GM12864 (cell line): ENCODE measurements at places on chromosomes 5 and 9.

DNA sequence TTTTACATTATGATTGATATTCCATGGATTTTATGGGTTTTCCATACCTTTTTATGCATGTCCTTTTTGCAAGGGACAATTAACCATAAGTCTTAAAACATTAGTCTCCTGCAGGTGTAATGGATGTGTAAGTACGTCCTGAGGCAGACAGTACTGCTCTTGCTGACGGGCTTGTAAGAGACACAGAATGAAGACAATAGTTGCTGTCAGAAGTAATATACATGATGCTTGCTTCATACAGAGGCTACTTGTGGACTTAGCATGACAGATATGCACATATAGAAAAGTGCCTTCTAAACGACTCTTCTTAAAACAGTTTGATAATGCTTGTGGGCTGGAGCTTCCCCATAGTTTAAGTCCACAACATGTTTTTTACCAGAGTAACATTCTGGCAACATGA, 182.7 kb downstream of the SPATA31D1 start:
- DNase-seq: no peak

GRCh38 chr9:12813960-12814876, 39.4 kb downstream of the LURAP1L start:
- DNase-seq: no peak

GRCh38 chr9:19999491-20000057, 210.7 kb upstream of the SLC24A2 start:
- peak; percentile 80 for DNase-seq

- DNase-seq: no peak
Measured at GRCh38 chr5:77231471-77232138, 21.1 kb downstream of the PDE8B start.

GRCh38 chr9:72954431-72955125, 1.7 kb upstream of the ALDH1A1 start:
- no peak for DNase-seq

DNA sequence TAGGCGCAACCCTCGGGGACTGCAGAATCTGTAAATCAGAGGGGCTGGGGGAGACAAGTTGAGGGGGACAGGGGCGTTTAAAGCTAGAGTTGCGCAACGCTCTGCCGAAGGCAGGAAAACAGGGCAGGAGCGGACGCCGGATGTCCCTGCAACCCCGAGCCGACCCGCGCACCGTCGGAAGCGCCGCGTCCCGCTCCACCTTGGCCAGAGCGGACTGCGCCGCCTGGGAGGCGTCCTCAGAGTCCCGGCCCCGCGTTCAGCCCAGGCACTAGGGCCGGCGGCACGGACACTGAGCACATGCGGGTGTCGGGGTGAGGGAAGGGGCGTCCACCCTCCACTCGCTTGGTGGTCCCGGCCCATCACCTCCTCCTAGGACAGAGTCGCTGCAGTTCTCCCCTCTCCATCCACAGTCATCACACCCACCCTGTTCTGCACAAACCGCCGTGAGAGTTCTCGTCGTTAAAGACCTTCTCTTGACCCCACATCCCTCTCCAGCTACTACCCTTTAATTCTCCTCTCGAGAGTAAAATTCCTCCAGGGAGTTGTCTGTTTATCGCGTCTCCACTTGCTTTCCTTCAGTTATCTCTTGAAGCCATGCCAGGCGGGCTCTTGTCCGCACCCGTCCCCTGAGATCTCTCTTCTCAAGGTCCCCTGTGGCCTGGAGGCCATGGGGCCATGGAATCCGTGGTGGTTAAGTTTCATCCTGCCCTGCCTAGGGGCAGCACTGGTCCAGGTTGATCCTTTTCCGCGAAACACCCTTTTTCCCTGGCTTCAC, 796 bp upstream of the PDLIM7 start:
- DNase-seq: no peak

- DNase-seq: no peak
Measured at GRCh38 chr5:91018200-91018599, 364.9 kb downstream of the ARRDC3 start.

- DNase-seq: no peak
Measured at GRCh38 chr9:5900622-5901021, 9.9 kb downstream of the MLANA start.

GRCh38 chr5:88892669-88893068, 9.7 kb upstream of the MEF2C start:
- DNase-seq: no peak

DNA sequence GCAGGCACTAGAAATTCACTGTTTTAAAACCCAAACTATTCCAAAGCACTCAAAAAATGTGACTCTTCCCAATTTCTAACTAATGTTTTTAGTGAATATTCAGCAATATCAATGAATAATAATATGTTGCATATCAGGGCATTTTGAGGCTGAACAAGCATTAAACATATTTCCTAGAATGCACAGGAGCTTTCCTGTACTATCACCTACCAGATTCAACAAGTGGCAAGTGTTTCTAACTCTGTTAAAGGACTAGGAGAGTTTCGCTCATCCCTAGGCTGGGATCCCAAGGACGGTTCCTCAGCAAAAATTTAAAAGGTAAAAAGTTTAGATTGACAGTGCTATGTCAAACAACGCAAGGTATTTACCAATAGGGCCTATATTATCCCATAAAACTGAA, 21.0 kb downstream of the GNE start:
- DNase-seq: no peak

DNA sequence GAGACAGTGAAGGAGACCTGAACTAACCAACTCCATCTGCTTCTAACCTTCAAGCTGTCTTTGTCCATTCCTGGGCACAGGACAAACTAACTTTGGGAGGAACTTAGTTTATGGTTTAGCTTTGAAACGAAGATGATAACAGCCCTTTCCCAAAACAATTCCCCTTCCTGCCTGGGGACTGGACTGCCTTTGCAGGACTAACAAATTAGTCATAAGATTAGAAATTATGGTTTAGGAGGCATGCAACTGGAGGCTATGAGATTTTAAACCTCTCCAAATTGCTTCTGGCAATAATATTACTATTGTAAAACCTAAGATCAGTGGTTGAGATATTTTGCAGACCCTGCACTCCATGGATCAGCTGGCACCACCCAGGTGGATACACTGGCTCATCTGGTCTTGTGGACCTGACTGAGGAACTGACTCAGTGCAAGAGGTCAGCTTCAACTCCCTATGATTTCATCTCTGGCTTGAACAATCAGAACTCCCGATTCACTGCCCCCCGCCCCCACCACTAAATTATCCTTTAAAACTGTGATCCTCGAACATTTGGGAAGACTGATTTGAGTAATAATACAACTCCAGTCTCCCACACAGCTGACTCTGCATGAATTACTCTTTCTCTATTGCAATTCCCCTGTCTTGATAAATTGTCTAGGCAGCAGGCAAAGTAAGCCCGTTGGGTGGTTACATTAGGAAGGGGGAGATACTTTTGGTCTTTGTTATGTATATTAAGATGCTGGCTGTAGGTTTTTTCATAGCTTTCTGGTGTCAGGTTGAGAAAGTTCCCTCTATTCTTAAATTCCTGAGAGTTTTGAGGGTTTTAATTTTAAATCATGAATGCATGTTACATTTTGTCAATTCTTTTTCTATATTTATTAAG, 213.3 kb downstream of the TSSK1B start:
- no peak for DNase-seq

- no peak for DNase-seq
Measured at GRCh38 chr9:113543982-113544303, 80.4 kb downstream of the RGS3 start.

- DNase-seq: no peak
Measured at GRCh38 chr9:83523684-83524083, 14.5 kb downstream of the FRMD3 start.

GRCh38 chr9:121656941-121657470, 5.6 kb downstream of the DAB2IP start:
- DNase-seq: no peak

- no peak for DNase-seq
Measured at GRCh38 chr9:1738511-1739100, 276.5 kb upstream of the SMARCA2 start.

GRCh38 chr9:124654431-124654830, 116.7 kb downstream of the NR6A1 start:
- DNase-seq: no peak

DNA sequence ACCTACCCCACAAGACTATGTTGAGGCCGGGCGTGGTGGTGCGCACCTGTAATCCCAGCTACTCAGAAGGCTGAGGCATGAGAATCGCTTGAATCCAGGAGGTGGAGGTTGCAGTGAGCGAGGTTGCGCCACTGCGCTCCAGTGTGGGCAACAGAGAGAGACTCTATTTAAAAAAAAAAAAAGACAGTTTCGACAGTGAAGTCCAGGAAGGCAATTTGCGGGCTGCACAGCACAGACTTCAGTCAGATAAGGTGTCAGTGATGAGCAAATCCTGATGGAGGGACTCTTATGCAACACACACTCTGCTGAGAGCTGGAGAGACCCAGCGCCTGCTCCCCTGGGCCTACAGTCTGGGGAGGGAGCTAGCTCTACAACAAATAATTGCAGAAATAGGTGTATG, 14.2 kb downstream of the CCNJL start:
- DNase-seq: no peak

GRCh38 chr9:124932333-124932732, 8.6 kb downstream of the GOLGA1 start:
- no peak for DNase-seq

DNA sequence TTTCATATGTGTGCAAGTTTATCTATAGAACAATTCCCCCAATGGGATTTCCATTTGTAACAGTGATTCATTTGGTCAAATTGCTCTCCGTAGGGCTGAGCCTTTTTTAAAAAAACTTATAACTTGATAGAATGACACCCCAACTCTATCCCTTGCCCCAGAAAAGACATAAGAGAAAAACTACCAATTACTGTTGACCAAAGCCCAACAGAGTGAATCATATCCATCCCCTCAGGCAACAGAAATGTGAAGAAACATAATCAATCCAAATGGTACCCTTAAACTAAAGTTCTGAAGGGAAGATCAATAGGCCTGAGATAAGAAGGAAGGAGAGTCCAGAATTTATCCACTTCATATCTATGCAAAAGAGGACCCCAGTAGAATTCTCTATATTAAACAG, 17.8 kb downstream of the TICAM2 start:
- DNase-seq: no peak

- no peak for DNase-seq
Measured at GRCh38 chr5:35063414-35063813, 15.7 kb upstream of the AGXT2 start.

- DNase-seq: no peak
Measured at GRCh38 chr5:157650991-157651611, 1.1 kb downstream of the SOX30 start.

GRCh38 chr9:112032009-112032408, 135.4 kb downstream of the UGCG start:
- peak; percentile 93 for DNase-seq

- no peak for DNase-seq
Measured at GRCh38 chr5:91031402-91031752, 351.7 kb downstream of the ARRDC3 start.

DNA sequence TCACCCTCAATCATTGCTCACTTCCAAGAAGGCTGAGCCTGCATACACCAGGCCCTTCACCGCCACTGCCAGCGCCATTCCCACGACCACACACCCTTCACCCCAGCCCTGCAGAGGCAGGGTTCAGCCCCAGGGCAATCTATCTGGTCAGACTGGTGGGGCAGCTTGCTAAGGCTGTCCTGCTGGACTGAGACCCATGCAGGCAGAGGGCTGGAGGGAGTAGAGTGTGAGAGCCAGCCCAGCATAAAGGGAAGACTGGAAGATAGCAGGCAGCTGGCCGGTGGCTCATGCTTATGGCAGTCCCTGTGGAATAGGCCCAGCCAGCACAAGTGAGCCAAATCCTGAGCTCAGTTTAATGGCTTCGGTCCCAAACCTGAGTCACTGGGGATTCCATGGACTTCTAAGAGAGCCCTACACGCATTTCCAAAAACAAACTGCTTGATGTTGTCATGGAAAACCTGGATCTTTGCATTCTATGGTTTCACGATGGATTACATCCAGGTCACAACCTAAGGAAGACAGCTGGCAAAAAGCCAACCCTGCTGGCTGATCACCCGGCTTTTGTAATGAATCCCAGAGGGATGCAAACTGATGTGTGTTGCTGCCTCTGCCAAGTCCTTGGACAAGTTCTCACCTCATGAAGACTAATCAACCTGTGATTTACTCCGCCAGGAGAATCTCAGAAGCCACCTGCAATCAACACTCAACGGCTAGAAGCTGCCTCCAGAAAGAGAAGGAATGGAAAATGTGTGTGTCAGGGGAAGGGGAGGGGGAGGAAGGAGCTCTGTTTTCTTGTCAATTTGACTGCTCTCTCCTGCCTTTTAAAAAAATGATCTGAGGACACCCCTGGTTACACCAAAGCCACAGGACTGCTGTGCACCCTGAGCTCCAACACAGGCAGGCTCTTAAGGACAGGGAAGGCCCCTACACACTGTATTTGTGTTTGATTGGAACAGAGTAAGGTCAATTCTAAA, 143.6 kb downstream of the LHFPL2 start:
- no peak for DNase-seq

DNA sequence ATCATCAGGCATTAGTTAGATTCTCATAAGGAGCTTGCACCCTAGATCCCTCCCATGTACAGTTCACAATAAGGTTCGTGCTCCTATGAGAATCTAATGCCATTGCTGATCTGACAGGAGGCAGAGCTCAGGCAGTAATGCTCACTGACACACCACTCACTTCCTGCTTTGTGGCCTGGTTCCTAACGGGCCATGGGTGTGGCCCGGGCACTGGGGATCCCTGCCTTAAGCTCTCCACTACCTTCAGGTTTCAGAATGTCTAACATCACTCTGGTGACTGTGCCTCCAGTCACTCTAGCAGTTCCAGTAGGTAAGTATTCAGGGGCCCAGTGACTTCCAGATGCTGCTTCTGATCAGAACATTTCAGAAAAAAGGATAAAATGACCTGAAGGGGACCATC, 152.4 kb downstream of the LRRC70 start:
- DNase-seq: no peak

GRCh38 chr9:89488131-89488530, 9.8 kb downstream of the SEMA4D start:
- DNase-seq: no peak

DNA sequence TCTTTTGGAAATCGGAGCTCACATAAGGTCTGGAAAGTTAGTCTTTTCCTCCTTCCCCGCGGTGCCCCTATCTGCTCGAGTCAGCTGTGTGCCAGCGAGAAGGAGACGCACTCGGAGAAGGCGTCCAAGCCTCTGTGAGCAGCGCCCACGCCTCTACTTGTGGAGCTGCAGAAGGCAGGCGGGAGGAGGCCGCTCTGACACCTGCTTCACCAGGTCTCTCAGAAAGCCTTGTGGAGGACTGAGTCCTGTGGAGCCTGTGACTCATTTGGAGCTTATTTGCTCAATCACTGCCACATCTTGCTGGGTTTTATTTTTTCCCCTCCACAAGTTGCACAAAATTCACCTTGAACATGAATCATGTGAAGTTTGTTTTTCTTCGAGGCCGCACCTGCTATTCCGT, 117.5 kb downstream of the IRX2 start:
- no peak for DNase-seq

DNA sequence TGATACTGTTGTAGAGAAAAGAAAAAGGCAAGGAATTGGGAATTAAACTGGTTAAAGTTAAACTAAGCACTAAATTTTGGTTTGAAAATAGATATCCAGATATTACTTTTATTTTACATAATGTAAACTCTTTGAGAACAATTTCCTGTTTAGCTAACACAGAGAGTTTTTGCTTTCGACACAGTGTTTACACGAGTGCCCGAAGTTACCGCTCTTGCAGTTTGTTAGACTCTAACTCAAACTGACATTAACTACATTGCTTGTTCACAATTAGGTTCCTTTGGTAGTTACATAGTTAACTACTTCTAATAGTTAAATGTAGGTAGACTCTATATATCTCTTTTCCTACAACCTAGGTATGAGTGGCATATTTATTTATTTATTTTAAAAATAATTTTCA, 117.1 kb upstream of the CHD1 start:
- no peak for DNase-seq
